Dermis blood vessel endothelial cell (primary cell): ENCODE measurements at places on chromosomes 13 and 19. TPM values are rescaled to one million over a fixed set of nuclear protein-coding genes. Genes with fewer than 3 reads are reported as not detected.

MEDAG gene
- total RNA-seq, result 30.6 and 37.1 TPM in 2 replicates

SHISA2 gene
- total RNA-seq, result 1.1 and 1.7 TPM in 2 replicates

PLVAP gene
- total RNA-seq, result 15.2 and 73.9 TPM in 2 replicates

LIM2 gene
- total RNA-seq, result not detected in 2 replicates

PRR22 gene
- total RNA-seq, result 0.51 TPM in 2 replicates
